Stimulated activated CD4-positive, alpha-beta T cell treated with anti-CD3 and anti-CD28 coated beads, TNF-alpha, amount 100 ng/mL, for 24 hours (primary cell): ENCODE measurements at places on chromosomes 5 and 9.

- DNase-seq: no peak
Observed at GRCh38 chr9:89359751-89360261, 41.5 kb downstream of the SECISBP2 start.

DNA sequence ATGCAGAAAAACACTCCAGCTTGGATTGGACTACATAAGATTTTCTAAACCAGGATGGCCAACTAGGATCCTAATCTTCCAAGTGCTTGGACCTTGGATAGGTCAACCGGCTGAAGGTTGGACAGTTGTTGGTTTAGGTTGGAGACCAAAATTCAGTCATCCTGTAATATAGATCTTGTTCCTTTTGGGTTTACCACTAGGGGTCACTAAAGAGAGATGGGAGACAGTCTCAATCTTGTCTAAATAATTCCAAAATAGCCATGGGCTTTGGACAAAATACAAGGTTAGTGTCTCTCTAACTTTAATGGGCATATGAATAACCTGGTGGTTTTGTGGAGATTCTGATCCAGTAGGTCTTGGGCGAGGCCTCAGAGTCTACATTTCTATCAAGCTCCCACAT lies 148.7 kb upstream of the ERCC6L2 start:
- DNase-seq: no peak

DNA sequence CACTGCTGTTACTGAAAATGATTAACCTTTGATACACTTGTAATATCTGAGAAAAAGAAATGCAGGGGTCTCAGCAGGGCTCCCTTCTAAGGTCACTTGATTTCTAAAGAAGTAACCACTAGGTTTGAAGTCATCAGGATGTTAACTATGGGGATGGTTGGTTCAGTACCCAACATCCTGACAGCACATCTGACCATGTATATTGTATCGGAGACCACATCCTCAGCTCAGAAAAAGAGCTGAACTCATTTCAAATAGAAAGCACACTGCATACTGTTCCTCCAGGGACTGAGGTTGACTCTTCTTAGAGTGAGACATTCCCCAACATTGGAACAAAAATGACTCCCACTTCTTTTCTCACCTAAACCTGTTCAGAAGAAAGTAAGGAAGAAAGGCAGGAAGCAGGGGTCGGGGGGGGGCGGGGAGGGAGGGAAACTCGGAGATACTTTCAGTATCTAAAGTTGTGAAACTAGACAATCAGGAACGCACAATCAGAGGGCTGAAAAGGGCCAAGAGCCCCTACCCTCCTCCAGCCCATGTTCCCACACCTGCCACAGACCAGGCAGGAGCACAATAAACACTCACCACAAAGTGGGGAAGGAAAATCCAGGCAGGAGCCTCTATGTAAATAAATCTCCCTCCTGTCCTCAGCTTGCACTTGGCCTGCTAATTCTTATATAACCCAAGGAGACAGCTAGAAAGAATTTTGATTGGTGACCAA lies 730 bp upstream of the GZMA start:
- no peak for DNase-seq

- DNase-seq: no peak
Observed at GRCh38 chr9:89655990-89656657, 51.3 kb downstream of the GADD45G start.

DNA sequence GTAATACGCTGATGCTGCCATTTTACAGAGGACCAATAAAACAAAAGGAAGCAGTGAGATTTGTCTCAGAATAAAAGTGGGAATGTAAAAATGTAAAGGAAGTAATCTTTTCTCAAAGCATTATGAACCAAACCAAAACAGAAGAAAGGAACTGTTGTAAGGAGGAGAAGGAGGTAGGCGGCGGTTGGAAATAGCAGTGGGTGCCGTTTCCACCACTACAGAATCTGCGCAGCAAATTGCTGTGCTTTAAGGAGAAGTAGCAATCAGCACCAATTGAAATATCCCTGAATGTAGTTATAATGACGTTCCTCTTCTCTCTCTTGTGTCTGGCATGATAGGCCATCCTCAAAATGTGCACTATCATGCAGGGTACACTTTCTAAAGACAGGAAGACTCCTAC lies 455.1 kb upstream of the TLE4 start:
- no peak for DNase-seq

GRCh38 chr5:173581408-173582215 lies 34.8 kb downstream of the BOD1 start:
- no peak for DNase-seq

DNA sequence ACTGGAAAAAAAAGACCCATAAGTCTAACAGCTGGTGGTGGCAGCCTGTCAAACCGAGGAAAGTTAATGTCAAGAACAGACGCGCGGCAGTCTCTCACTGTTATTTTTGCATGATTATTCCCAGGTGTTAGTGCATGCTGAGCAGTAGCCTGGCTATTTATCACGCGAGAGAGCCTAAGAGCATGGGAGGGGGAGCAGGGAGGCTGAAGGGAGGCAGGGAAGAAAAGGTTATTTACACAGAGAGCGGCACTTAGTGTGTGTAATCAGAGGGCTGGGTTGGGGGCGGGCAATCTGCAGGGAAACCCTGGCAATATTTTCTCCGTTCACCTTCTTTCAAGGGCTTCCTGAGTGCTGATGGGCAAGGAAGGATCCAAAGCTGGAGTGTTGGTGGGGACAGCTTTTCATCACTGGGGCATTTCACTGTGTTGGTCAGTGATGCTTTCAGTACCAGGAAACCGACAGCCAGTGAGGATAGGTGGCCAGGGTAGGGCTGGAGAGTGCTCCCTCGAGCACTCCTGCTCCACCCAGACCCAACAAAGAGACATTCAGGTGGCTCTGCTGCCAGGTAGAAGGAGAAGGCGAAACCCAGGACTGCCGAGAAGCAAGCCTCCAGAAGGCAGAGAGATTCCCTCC lies 39.6 kb downstream of the ZNF608 start:
- DNase-seq: no peak

GRCh38 chr9:113741886-113742854 lies 133.9 kb upstream of the ZNF618 start:
- no peak for DNase-seq

DNA sequence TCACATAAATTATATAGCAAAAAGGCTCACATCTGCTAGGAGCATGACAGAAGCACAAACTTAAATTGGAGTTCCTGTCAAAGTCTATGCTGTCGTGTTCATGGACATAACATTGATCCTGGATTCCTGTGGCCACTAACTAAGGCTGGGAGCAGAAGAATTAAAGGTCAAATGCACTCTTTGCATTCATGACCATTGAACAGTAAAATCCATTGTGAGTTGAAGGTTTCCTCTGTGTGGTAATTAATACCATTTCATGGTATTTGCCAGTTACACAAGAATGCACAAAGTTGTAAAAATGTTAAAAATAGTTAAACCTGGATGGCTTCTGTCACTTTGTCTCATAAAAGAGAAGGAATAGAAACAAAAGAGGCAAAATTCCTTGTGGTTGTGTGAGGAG lies 242.6 kb downstream of the NPR3 start:
- no peak for DNase-seq

DNA sequence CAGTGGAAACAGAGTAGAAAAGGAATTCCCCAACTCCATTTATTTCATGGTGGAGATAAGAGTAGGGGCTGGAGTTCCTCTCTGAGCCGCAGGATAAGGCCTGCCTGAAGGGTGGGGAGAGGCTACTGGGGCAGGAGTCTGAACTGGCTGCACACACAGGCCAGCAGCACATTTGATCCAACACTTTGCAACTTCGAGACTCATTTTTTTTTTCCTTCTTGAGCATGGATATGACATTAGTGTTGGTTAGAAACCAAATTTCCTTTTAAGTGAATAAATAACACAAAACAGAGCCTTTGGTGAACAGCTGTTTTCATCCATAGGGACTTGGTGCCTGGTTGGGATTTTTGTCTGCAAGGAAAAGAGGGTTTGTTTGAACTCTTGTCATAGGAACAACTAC lies 76.6 kb downstream of the RALGPS1 start:
- no peak for DNase-seq

GRCh38 chr9:16704116-16705110 lies 166.1 kb downstream of the BNC2 start:
- DNase-seq: no peak

DNA sequence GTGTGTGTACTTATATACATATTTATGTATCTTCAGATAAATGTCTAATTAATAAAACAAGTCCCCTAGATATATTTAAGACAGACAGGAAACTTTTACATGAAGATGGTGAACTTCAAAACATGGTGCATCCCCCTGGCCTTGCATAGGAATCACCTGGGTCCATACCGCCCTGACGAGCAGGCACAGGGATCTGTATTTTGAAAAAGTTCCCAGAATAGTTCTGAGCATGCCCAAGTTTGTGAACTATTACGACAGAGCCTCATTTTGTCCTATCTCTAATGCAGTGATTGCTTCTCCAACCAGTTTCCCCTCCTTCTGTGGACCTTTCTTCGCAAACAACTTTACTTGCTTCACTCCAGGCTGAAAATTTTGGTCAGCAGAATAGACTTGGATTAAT lies 98.1 kb downstream of the APBA1 start:
- no peak for DNase-seq

DNA sequence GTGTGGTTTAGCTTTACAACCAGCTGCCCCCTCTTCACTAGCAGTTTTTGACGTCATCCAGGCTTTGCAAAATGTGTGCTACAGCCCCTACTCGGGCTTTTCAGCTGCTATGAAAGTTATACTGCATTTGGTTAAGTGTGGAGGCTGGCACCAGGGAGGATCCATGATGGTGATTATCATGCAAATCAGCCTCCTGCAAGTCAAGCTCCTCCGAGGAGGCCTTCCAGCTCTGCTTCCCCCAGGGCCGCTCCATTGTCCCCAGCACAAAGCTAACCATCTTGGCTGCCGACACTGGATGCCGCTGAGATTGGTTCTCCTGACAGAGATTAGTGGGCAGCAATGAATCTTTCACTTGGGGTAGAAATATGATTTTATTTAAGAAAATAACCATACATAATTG lies 159.6 kb downstream of the NR2F1-AS1 start:
- no peak for DNase-seq

GRCh38 chr5:141084487-141084989 lies 9.9 kb upstream of the PCDHB2 start:
- DNase-seq: no peak

DNA sequence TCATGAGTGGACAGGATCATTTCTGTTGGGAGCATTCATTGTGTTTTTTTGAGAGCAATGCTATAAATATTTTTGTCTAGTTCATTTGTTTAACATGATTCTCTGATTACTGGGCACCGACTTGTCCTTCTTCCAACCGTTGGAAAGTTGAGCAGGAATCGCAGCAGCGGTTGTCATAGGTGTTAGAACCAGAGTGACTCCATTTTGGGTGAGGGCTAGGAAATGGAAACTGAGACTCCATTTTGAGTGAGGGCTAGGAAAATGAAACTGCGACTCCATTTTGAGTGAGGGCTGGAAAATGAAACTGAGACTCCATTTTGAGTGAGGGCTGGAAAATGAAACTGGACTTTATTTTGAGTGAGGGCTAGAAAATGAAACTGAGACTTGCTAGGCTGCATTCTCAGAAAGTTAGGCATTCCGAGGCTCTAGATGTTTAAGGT lies 100.6 kb downstream of the ICE1 start:
- no peak for DNase-seq
